ENCODE measurements at places on chromosomes 4 and X.

DNA sequence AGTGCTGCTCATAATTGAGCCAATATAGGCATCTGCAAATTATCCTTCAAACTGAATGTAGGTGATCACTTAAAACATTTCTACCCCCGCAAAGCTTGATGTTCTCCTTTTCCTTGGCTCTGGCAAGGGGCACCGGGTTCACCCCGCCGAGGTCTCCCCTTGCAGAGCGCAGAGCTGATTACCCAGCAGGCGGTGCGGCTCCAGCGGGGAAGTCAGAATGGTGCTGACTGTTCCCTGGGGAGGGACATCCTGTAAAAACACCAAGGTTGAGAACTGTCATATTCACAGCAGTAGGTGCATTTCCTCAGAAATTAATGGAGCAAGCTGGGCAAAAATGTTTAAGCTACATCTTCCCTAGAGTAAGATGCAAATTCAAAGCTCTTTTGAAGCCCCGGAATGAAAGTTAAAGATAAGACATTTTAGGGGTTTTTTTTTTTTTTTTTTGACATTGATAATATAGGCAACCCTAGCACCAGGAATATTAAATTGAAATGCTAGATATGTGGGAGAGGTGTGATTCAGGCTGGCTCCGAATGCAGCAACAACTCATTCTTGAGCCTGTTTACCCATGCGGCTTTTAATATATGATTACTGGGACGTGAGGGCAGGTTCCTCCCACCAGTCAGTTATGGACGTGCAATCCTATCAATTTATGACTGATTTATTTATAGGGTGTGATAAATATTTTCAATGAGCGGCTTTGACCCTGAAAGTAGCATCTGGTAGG, 767.3 kb upstream of the TENM3 start:
- DNase-seq: no peak

DNA sequence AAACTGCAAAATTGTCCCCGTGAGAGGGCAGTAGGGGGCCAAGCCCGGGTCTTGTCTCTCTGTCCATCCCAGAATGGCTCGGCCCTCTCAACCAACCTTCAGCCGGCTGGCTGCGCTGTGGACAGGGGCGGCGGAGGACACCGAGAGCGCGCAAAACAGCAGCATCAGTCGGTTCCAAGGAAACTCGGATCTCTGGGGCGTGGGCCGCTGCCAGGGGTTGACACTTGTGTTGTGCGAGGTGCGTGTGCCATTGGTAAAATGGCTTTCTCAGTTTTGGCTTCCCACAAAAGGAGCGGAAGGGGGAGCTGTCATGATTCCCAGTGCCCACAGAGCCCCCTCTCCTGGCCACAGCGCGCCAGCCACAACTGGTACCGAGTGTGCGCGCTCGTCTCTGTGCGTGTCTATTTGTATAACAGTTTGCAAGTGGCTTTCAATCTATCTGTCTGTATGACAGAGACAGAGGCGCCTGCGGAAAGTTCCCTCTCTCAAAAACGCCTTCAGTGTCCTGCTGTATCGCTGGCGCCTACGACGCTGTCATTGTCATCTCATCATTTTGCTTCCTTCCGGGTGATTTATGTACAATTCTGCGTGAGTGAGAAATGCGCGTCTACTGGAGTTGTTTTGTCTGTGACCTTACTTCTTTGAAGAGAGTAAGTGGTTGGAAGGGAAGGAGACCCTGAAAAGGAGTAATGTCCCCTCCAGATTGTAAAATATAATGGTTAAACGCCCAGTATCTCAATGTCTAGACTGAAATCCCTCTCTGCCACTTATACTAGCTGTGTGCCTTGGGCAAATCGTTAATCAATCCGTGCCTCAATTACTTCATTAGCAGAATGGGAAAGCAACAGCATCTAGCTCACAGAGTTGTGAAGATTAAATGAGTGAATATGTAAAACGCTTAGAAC, 1.8 kb downstream of the DKK2 start:
- DNase-seq: no peak

GRCh38 chrX:15849555-15849954, 5.1 kb downstream of the AP1S2 start:
- no peak for DNase-seq

GRCh38 chr4:184848510-184848909, 22.7 kb upstream of the ACSL1 start:
- DNase-seq: no peak

- no peak for DNase-seq
Measured at GRCh38 chrX:14922437-14922836, 49.2 kb downstream of the MOSPD2 start.

DNA sequence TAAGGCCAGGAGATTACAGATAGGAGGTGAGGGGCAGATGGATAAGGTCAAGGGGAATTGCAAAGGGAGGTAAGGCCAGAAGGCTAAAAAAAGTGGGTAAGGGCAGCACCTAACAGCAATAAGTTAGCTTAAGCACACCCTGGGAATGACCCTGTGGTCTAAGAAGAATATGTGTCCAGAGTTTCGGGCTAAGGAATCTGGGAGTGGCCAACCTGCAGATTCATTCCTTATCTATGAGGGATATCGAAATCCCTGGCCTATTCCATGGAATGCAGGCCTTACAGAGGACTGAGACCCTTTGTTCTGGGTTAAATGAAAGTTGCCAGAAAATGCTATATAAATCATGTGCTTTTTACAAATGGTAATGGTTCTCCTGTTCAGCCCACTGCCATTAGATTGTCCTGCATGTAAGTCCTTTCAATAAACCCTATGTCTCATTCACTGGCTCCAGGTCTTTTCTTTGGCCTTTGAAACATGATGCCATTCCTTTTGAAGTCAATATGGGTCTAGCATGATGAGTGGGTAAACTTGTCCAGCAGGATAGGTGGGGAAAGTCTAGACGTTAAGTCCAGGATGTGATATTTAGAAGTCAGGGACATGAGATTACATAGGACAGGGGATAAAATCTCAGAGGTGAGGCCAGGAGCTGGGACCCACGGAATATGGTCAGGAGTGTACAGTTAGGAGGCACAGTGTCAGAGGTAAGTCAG, 226.2 kb downstream of the TACR3 start:
- no peak for DNase-seq

- no peak for DNase-seq
Measured at GRCh38 chr4:47391256-47391655, 72.2 kb downstream of the COMMD8 start.

DNA sequence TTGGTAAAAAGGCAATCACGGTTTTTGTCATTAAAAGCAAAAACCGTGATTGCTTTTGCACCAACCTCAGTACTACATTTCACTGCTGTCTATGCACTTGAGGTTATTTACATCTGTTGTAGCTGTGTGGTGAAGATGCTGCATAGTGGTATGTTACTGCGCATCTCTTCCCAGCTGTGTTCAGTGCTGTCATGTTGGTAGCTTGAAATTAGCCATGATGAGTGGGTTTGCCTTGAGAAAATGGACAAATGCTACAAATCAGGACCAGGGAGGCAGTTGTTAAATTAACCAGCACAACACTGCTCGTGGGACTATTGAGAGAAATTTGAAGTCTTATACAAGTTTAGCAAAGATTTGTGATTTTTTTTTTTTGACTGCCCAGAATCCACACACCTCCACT, 2.2 kb upstream of the SMIM43 start:
- DNase-seq: no peak

DNA sequence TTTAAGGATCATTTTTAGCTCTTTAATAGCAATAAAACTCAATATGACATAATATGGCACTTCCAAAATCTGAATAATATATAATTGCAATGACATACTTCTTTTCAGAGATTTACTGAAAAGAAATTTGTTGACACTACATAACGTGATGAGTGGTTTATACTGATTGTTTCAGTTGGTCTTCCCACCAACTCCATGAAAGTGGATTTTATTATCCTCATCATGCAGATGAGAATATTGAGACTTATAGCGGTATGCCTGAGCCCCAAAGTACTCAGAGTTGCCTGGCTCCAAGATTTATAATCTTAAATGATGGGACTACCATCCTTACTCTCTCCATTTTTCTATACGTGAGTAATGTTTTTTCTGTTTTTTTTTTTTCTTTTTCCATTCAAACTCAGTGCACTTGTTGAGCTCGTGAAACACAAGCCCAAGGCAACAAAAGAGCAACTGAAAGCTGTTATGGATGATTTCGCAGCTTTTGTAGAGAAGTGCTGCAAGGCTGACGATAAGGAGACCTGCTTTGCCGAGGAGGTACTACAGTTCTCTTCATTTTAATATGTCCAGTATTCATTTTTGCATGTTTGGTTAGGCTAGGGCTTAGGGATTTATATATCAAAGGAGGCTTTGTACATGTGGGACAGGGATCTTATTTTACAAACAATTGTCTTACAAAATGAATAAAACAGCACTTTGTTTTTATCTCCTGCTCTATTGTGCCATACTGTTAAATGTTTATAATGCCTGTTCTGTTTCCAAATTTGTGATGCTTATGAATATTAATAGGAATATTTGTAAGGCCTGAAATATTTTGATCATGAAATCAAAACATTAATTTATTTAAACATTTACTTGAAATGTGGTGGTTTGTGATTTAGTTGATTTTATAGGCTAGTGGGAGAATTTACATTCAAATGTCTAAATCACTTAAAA, 15.3 kb downstream of the ALB start:
- DNase-seq: no peak
